B cell (primary cell): ENCODE measurements at places on chromosomes 4 and X.
A peak's percentile ranks its signal among the peaks of the same experiment; 100 is the strongest.

DNA sequence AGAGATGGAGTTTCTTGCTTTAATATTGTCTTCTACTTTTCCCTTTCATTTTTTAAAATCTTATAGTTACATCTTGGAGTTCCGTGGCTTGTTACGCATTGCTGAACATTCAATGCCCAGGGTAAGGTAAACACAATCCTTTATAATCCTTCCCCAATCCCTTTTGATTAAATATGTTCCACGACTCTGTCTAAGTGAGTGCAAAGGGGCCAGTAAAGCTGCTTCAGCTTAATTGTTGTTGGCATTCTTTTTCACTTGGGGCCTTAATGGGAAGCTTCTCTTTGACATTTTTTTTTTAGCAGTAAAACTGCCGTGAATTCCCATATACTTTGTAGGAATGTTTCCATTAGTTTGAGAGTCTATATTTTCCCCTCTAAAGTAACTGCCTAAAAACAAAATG is 1028.1 kb downstream of the C4orf33 start:
- H3K4me3 ChIP-seq: no peak overlapping the region
- no peak for DNase-seq
- no peaks in the 10 kb centered on the region for H3K27me3 ChIP-seq
- H3K27ac ChIP-seq: no peak overlapping the region

DNA sequence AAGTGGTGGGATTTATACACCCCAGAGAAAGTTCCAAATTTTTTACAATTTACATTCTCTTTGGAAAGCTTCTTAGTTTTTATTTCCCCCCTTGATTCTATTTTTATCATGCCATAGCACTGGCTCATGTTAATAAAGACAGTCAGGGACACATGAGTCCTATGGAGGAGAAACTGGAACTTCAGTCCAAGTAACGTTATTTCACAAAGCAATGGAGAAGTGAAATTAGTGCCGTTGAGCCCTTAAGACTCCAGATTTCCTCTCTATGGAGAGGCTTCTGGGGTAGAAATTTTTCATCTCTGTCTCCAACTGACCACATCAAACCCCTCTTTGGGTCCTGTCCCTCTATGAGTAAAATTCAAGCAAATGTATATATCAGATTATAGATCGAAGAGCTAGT is 12.8 kb upstream of the TASL start:
- H3K27ac ChIP-seq: no peak overlapping the region
- H3K27me3 ChIP-seq: no peaks in the 10 kb centered on the region
- H3K4me3 ChIP-seq: no peak overlapping the region
- DNase-seq: no peak
- H3K36me3 ChIP-seq: no peaks in the 10 kb centered on the region

DNA sequence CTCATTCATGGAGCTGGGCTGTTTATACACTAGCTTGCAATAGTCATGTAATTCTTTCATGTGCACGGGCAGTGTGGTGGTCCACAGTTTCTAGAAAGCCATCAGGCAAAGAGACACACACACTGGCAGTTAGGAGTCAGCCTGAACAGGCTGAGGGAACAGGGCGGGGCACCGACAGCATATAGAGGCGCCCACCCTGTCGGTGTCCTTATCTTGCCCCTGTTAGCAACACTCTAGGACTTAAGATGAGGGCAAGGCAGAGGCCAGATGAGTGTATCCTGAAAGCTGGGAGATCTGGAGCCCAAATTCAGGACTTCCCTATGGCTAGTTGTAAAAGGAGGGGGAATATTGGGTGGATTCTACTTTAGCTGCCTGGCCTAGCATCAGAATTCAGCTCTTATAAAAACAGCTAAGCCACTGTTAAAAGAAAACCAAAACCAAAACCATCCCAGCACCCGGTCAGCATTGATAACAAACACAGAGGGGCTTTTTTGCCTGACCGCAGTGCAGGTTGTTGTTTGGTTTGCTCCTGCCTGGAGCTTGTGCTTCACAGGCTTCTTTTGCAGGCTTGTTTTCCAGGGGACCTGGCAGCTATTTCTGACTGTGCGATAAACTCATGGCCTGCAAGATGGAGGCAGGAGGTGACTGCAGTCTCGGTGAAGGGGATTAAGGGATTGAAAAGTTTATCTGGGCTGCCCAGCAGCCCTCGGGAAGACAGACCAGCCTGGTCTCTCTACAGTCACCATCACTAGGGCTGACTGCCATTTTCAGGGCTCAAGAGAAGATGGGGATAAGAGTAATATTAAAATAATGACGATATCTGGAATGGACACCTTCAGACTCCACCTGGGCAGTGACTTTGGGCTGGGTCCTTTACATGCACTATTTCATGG is 638.9 kb downstream of the MID1IP1 start:
- no peak overlapping the region for H3K4me3 ChIP-seq
- peak overlapping the region; percentile 83 for H3K27ac ChIP-seq
- H3K27me3 ChIP-seq: no peaks in the 10 kb centered on the region
- H3K36me3 ChIP-seq: no peaks in the 10 kb centered on the region

GRCh38 chr4:152064753-152065152 is 303.9 kb upstream of the GATB start:
- H3K4me1 ChIP-seq: no peaks in the 10 kb centered on the region
- no peak for DNase-seq
- no peak overlapping the region for H3K4me3 ChIP-seq
- no peak overlapping the region for H3K27ac ChIP-seq
- no peaks in the 10 kb centered on the region for H3K27me3 ChIP-seq

DNA sequence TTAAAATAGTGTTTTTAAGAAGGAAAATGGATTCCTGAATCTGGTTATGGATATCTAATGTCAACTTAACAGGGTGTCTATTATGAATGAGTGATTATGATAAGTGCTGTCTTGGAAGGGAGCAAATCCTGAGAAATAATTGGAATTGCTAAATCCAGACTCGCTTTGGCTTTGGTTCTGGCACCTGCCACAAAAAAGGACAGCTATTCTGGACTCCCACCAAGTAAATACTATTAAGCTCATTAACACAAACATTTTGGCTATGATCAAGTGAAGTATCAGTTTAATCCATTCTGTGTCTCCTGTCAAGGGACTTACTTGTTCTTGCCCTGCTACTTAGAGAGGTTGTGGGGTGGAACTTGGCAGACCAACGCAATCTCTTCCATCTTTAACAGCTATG is 403.7 kb downstream of the CENPC start:
- H3K27me3 ChIP-seq: no peaks in the 10 kb centered on the region
- H3K4me1 ChIP-seq: no peaks in the 10 kb centered on the region
- no peak overlapping the region for H3K27ac ChIP-seq
- DNase-seq: no peak
- H3K36me3 ChIP-seq: no peaks in the 10 kb centered on the region

DNA sequence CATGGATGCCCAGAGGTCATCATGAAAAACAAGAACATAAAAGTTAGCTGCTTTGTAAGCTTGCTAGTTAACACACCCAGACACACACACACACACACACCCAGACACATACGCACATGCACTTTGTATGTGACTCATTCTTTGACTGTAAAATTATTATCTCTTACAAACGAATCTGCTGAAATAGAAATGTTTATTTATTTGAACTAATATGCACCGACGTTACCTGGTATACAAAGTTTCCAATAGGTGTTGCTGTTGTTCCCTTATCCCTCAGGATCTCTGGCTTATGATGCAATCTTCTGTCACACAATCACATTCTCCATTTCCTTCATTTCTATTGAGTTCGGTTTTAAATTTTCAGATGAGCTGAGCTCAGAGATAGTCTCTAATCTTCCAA is 209.3 kb downstream of the PTTG2 start:
- H3K27ac ChIP-seq: no peak overlapping the region
- H3K27me3 ChIP-seq: peaks cover 2% of the 10 kb centered on the region
- no peaks in the 10 kb centered on the region for H3K36me3 ChIP-seq
- no peak overlapping the region for H3K4me3 ChIP-seq
- DNase-seq: no peak

GRCh38 chr4:75490155-75490554 is 24.0 kb downstream of the RCHY1 start:
- peak; percentile 20 for DNase-seq
- peaks cover 41% of the 10 kb centered on the region for H3K36me3 ChIP-seq
- H3K4me1 ChIP-seq: no peaks in the 10 kb centered on the region

DNA sequence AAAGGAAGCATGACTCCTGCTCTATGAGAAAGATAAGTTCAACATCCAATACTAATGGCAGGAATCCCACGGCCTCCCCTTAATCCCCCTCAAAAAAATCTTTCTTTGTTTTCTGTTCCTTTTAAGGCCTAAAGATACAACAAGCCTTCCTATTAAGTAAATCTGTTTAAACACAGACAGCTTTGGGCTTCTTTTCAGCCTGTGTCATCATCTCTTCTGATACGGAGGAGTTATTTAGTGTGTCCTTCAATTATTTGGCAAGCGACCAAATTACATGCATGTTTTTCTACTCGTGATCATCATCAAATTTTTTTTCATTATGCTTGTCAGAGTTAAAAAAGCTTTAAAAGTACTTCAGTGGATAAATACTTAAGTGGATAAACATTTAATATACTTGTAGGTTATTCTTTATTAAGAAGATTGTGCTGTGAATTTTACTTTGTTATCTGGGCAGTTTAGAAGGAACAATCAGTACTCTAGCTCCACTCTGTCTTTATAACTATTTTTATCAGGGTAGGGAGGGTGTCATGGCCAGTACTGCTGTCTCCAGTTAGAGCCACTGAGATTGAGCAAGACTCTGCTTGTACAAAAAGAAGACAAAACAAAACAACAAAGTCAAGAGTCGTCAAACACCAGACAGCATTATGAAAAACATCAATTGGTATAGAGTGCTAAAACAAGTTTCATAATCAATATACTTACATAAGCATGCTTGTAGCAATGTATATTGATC is 210.7 kb downstream of the PRR32 start:
- no peak overlapping the region for H3K4me3 ChIP-seq
- no peaks in the 10 kb centered on the region for H3K4me1 ChIP-seq
- no peaks in the 10 kb centered on the region for H3K36me3 ChIP-seq
- H3K27me3 ChIP-seq: no peaks in the 10 kb centered on the region

- no peaks in the 10 kb centered on the region for H3K27me3 ChIP-seq
- no peak overlapping the region for H3K4me3 ChIP-seq
- DNase-seq: no peak
- no peaks in the 10 kb centered on the region for H3K36me3 ChIP-seq
- peaks cover 62% of the 10 kb centered on the region for H3K4me1 ChIP-seq
Measured at GRCh38 chrX:130174045-130174704, 2.4 kb downstream of the RAB33A start.

- no peak overlapping the region for H3K4me3 ChIP-seq
- H3K27me3 ChIP-seq: no peaks in the 10 kb centered on the region
- DNase-seq: no peak
- no peak overlapping the region for H3K27ac ChIP-seq
Measured at GRCh38 chr4:80226094-80226493, 28.8 kb downstream of the PRDM8 start.

DNA sequence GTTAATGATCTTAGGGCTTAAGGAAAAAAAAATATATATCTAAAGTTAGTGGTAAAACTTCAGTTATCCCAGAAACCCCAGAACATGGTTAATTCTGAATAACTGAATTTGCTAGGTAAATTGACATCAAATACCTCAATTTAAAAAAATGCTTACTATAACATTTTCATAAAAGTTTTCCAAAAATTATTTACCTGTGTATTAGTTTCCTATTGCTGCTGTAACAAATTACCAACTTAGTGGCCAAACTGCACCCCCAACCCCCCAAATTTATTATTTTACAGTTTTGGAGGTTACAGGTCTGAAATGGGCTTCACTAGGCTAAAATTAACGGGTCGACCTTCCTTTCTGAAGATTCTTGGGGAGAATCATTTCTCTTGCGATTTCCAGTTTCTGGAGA is 95.2 kb downstream of the PDLIM5 start:
- H3K27me3 ChIP-seq: no peaks in the 10 kb centered on the region
- DNase-seq: no peak
- no peak overlapping the region for H3K27ac ChIP-seq

DNA sequence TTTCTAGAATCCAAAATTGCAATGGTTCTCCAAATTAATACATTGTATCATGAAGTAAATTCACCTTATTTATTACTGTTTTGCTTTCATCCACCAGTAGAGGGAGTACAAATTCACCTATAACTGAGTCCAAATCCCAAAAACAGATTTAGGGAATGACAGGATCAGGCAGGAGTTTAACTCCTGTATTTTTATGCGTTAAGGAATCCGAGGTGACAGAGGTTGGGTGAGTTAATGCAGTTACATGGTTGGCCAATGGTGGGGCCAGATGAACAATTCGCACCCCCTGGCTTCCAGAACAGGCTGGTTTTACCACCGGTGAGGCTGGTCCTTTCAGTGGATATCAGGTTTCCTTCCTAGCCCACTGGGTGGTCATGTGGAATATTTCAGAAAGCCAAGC is 82.4 kb downstream of the MTNR1A start:
- no peak for DNase-seq
- no peak overlapping the region for H3K4me3 ChIP-seq
- no peaks in the 10 kb centered on the region for H3K4me1 ChIP-seq
- H3K36me3 ChIP-seq: no peaks in the 10 kb centered on the region
- no peaks in the 10 kb centered on the region for H3K27me3 ChIP-seq

DNA sequence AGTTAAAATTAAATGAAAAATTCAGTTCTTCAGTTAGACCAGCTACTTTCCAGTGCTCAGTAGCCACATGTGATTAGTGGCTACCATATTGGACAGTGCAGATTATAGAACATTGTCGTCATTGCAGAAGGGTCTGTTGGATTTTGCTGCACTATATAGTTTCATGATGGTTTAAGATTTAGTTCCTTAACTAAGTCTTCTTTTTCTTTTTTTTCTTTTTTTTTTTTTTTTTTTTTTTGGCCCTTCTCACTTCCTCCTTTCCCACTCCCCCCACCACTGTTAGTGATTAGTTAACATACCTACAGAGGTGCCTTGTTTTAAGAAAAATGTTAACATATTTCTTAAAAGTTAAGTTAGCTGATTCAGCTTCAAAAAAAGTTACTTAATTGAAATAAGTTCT is 9.0 kb downstream of the RAB9A start:
- peaks cover 61% of the 10 kb centered on the region for H3K4me1 ChIP-seq
- H3K4me3 ChIP-seq: no peak overlapping the region
- DNase-seq: peak; percentile 52
- H3K27me3 ChIP-seq: no peaks in the 10 kb centered on the region
- H3K27ac ChIP-seq: peak overlapping the region; percentile 57

DNA sequence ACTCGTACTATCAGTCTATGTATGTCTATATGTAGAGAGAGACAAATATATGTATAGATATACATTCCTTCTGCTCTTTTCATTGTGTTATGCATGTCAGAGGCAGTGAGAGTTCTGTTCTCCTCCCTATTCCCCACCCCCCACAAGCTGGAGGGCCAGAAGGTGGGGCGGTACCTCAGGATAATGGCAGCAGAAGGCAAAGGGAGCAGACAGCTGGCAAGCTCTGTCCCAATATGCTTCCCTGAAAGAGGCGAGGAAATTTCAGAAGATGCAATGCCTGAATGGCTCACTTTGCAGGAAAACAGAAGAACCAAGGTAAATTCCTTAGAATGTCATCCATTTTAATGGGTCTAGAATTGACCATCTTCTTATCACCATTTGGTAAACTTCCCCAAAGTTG is 114.4 kb downstream of the NAA11 start:
- no peak overlapping the region for H3K27ac ChIP-seq
- no peaks in the 10 kb centered on the region for H3K27me3 ChIP-seq
- DNase-seq: no peak
- H3K4me3 ChIP-seq: no peak overlapping the region

GRCh38 chr4:22668702-22669101 is 24.0 kb upstream of the GBA3 start:
- peaks cover 12% of the 10 kb centered on the region for H3K4me1 ChIP-seq
- no peak for DNase-seq
- H3K27ac ChIP-seq: no peak overlapping the region

- H3K27me3 ChIP-seq: no peaks in the 10 kb centered on the region
- no peak overlapping the region for H3K4me3 ChIP-seq
- H3K36me3 ChIP-seq: no peaks in the 10 kb centered on the region
- no peaks in the 10 kb centered on the region for H3K4me1 ChIP-seq
- no peak for DNase-seq
Measured at GRCh38 chr4:188372058-188372457, 232.8 kb downstream of the TRIML1 start.
